ENCODE measurements at places on chromosomes 3 and 15.

DNA sequence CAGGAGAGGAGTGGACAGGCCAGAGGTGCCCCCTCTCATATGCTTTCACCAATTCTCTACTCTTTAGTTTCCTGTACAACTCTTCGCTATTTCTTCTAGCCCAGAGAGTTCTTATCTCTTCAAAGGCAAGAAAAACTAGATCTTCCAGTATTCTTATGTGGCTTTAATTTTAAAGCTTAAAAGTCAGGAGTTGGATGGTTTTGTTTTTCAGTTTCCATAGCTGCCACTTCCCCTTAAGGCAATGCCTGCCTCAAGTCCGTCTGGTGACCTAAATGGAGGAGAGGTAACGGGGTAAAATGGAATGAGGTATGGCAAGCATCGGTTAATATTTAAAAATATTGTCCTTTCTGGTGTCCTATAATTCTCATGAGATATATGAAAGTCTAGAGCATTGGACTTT lies 11.4 kb upstream of the VGLL3 start:
- no peak for DNase-seq

- DNase-seq = no peak
Measured at GRCh38 chr3:69339760-69340159, 46.1 kb downstream of the FRMD4B start.

- no peak for DNase-seq
Measured at GRCh38 chr15:76380249-76380648, 43.7 kb downstream of the ISL2 start.

GRCh38 chr3:66378256-66378655 lies 122.6 kb downstream of the LRIG1 start:
- DNase-seq = no peak

- no peak for DNase-seq
Measured at GRCh38 chr15:37136666-37137065, 36.3 kb upstream of the MEIS2 start.

GRCh38 chr15:94272251-94272898 lies 41.0 kb downstream of the MCTP2 start:
- DNase-seq = no peak

GRCh38 chr3:157669416-157669815 lies 166.2 kb upstream of the VEPH1 start:
- no peak for DNase-seq

DNA sequence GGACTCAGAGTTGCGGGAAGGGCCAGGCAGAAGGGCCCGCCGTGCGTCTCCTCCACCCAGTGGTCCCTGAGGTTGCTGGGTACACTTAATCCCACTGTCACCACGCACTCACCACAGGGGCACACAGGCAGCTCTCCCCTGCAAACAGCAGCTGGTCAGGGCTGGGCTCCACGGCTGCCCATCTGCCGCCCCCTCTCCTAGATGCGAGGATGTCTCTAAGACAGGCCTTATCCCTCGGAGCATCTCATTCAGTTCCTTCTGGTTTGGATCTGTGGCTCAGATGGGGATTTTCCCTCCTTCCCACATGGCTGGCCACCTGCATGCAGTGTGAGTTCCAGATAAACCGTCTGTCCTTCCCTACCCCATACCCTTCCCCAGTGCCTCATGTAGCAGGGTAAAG lies 26.3 kb downstream of the MRPS11 start:
- DNase-seq = no peak

GRCh38 chr3:27114684-27115083 lies 254.5 kb downstream of the NEK10 start:
- DNase-seq = no peak

DNA sequence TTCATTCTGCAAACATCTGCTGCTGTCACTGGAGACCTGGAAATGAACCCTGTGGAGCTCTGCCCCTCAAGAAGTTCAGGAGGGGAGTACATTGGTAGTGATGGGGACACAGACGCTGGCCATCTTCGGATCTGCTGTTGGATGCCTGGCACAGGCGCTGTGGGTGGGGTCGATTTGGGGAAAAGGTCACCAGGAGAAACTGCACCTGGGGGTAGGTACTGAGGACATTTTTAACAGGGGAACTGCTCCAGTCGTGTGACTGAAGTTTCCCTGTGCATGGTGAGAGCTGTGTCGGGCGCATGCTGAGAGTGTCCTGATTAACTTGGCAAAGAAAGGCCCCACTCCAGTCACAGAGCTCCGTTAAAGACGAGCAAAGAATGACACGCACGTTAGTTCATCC lies 3.4 kb downstream of the UROC1 start:
- no peak for DNase-seq

GRCh38 chr3:107600780-107601179 lies 78.0 kb downstream of the BBX start:
- DNase-seq = no peak
